Natural killer cell treated with Interleukin-12 subunit alpha and Interleukin-12 subunit beta and Interleukin-15 and Interleukin-18, amount 100 ng/mL, for 72 hours (primary cell): ENCODE measurements at places on chromosomes 12 and 14.
A peak's percentile ranks its signal among the peaks of the same experiment; 100 is the strongest.

GRCh38 chr12:127809275-127809674 lies 457.7 kb upstream of the TMEM132C start:
- no peak for DNase-seq
- no peaks in the 10 kb centered on the region for H3K27me3 ChIP-seq
- H3K36me3 ChIP-seq, result peaks cover 4% of the 10 kb centered on the region
- no peak overlapping the region for H3K27ac ChIP-seq
- no peaks in the 10 kb centered on the region for H3K4me1 ChIP-seq

- no peak overlapping the region for H3K4me3 ChIP-seq
- no peak overlapping the region for H3K27ac ChIP-seq
- DNase-seq, result no peak
- H3K27me3 ChIP-seq, result no peaks in the 10 kb centered on the region
- no peaks in the 10 kb centered on the region for H3K36me3 ChIP-seq
These were observed 330.6 kb upstream of the FBXO33 start for GRCh38 chr14:39762576-39763401.

- no peaks in the 10 kb centered on the region for H3K4me1 ChIP-seq
- no peak overlapping the region for H3K4me3 ChIP-seq
- no peak overlapping the region for H3K27ac ChIP-seq
These were observed 43.4 kb upstream of the ATF1 start for GRCh38 chr12:50720501-50720900.

DNA sequence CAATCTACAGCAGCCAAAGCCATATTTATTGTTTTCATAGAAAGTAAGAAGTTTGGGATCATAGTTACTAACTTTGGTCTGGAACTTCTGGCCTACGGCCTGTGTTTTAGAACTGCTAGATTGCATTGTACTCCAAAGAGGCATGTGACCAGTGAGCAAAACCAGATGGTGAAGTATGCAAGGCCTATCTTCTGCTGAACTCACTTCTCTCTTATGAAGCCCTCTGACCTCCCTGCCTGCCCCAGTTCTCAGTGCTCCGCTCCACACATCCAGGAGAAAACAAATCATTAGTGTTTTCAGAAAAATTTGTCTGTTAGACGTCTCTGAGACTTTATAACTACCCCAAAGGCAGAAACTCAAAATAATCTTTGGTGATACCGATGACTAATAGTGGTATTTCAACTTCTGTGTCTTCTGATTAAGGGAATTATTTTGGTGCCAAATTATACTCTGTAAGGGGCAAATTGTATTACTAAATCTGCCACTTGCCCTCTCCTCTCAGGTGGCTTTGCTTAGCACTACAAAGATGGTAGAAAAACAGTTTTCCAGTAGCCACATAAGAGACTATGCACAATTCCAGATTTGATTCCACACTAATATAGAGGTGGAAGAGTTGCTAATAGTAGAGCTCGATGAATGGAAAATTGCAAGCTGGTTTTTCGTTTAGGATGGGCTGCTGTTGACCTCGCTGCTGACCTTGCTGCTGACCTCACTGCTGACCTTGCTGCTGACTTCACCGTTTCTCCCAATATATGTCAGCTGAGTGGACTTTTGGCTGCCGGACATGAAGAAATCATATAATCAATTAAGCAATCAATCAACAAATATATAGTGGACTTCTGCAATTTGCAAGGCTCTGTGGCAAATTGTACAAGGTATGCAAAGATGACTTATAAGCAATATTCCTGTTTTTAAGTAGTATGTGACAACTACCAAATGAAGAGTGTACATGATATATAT lies 147.5 kb downstream of the KITLG start:
- H3K4me1 ChIP-seq, result no peaks in the 10 kb centered on the region
- H3K36me3 ChIP-seq, result peaks cover 1% of the 10 kb centered on the region
- DNase-seq, result no peak

GRCh38 chr12:16602412-16602811 lies 3.5 kb downstream of the LMO3 start:
- DNase-seq, result no peak
- H3K4me3 ChIP-seq, result no peak overlapping the region
- H3K27me3 ChIP-seq, result peaks cover 16% of the 10 kb centered on the region
- no peaks in the 10 kb centered on the region for H3K4me1 ChIP-seq
- H3K27ac ChIP-seq, result no peak overlapping the region

DNA sequence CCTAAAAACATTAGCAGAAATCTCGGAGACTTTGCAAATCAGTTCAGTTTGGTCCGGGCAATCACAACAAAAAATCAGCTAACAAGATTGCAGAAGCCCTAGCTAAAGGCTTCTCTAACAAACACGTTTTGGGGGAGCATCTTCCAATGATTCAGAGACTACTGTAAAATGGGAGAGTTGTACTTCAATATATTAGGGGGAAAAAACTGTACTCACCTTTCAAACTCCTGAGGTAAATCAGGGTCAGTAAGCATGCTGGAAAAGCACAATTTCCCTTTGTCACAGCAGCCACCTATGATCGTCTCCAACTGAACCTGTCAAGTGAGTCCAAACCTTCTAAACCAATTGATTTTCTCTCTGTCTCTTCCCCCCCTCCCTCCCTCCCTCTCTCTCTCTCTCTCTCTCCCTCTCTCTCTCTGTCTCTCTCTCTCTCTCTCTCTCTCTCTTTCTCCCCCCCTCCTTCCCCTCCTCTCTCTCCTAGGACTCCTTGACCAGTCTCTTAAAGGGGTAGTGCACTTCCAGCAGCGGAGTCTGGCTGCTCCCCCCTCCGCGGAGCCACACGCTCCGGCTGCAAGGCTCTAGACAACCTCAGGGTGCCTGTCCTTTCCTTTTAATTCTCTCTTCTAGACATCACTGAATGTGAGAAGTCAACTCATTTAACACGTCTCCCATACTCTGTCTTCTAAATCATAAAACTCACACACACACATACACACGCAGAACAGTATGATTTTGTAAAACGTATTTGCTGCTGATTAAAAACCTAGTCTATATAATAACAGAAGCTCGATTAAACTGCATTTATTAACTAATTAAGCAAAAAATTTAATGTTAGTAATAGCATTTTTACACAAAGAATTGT lies at the start of gene SOX5:
Gene SOX5 (minus strand): TSS at position 323 of the 862 bp plus-strand sequence. CDS start 69 bp downstream, at position 254.
- no peak within 1 kb of the TSS for H3K4me3 ChIP-seq
- DNase-seq, result no peak
- no peaks in the 10 kb centered on the region for H3K36me3 ChIP-seq
- H3K27me3 ChIP-seq, result no peaks in the 10 kb centered on the region

GRCh38 chr12:127479256-127479655 lies 787.7 kb upstream of the TMEM132C start:
- H3K4me3 ChIP-seq, result no peak overlapping the region
- no peaks in the 10 kb centered on the region for H3K27me3 ChIP-seq
- H3K27ac ChIP-seq, result no peak overlapping the region
- no peak for DNase-seq
- H3K36me3 ChIP-seq, result no peaks in the 10 kb centered on the region
- H3K4me1 ChIP-seq, result no peaks in the 10 kb centered on the region

DNA sequence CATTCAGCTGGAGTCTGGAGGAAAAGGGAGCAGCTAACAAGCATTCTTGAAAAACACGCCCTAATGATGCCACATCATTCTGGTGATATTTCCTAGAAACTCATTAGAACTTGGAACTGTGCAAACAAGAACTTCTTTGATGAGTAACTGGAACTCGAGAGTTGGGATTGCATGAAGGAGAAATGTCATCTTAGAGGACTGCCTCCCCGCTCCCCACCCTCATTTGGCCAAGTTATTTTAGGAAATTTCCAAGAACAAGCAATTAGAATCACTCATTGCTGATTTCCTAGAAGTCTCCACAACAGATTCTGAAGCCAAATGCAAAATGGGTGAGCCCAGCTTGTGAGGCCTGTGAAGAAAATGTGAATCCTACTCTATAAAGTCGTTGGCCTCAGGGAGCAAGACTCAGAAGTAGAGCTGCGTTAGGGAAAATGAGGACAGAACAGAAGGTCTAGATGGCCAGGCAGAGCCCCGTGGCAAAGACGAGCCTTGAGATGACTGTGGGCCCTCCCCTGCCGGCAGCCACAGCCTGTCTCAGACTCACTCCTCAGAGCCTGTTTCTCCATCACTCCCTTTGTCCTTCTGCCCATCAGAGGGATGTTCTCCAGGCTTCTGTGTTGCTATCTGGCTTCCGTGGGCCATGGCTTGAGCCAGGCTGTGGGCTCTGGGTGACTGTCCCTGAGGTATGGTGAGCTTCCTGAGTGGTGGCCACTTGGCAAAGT lies 38.4 kb downstream of the RTL1 start:
- no peak overlapping the region for H3K27ac ChIP-seq
- no peaks in the 10 kb centered on the region for H3K4me1 ChIP-seq
- H3K36me3 ChIP-seq, result no peaks in the 10 kb centered on the region
- DNase-seq, result peak; percentile 31
- H3K27me3 ChIP-seq, result peaks cover 1% of the 10 kb centered on the region

GRCh38 chr14:33509454-33509853 lies 441.4 kb downstream of the EGLN3 start:
- H3K27me3 ChIP-seq, result no peaks in the 10 kb centered on the region
- no peak overlapping the region for H3K4me3 ChIP-seq
- no peak overlapping the region for H3K27ac ChIP-seq
- DNase-seq, result no peak
- no peaks in the 10 kb centered on the region for H3K4me1 ChIP-seq

DNA sequence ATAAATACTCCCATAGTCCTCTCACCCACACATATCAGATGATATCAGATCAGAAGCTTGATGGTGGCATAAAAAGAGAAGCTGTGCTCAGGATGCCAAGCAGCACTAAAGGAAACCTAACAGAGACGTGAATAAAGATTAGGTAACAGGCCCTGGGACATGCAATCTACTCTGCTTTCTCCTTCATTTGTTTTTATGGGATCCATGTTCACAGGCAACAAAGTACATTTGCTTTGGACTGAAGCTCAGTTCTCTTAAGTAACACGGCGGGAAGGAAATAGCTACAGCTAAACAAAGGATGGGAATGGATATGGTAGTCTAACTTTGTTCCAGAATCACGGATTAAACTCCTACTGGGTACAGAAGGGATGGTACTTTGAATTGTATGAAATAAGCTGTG lies 119.5 kb downstream of the TTC7B start:
- DNase-seq, result no peak
- no peaks in the 10 kb centered on the region for H3K4me1 ChIP-seq
- no peak overlapping the region for H3K27ac ChIP-seq
- H3K4me3 ChIP-seq, result no peak overlapping the region
- H3K27me3 ChIP-seq, result peaks cover 6% of the 10 kb centered on the region
- no peaks in the 10 kb centered on the region for H3K36me3 ChIP-seq

GRCh38 chr12:27462151-27462694 lies 15.7 kb downstream of the SMCO2 start:
- peaks cover 34% of the 10 kb centered on the region for H3K27me3 ChIP-seq
- H3K27ac ChIP-seq, result peak overlapping the region; percentile 30
- peak overlapping the region; percentile 54 for H3K4me3 ChIP-seq
- no peaks in the 10 kb centered on the region for H3K36me3 ChIP-seq

DNA sequence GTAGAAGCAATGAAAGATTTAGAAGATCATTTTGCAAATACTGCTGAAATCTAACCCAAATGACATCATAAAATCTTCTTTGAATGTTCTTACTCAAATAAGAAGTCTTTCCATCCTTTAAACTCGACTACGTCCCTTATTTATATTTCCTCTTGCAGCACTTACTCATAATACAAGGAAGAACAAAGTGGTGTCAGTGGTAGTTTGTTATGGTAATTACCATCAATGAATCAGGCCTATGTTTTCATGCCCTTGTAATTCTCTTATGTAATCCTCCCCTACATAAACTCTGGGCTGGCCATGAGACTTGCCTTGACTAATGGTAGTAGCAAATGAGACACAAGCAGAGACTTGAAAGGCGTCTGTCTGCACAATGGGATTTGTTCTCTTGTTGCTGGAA lies 17.0 kb downstream of the EEA1 start:
- H3K36me3 ChIP-seq, result peaks cover 5% of the 10 kb centered on the region
- DNase-seq, result no peak
- no peak overlapping the region for H3K4me3 ChIP-seq
- no peak overlapping the region for H3K27ac ChIP-seq

- H3K4me3 ChIP-seq, result no peak overlapping the region
- no peak for DNase-seq
- H3K27me3 ChIP-seq, result peaks cover 10% of the 10 kb centered on the region
- peaks cover 11% of the 10 kb centered on the region for H3K4me1 ChIP-seq
These were observed 123.2 kb downstream of the GXYLT1 start for GRCh38 chr12:42021469-42021868.

- peaks cover 17% of the 10 kb centered on the region for H3K27me3 ChIP-seq
- no peak for DNase-seq
- H3K36me3 ChIP-seq, result no peaks in the 10 kb centered on the region
- no peak overlapping the region for H3K4me3 ChIP-seq
- H3K27ac ChIP-seq, result no peak overlapping the region
These were observed 37.0 kb upstream of the MED13L start for GRCh38 chr12:116314477-116314876.

DNA sequence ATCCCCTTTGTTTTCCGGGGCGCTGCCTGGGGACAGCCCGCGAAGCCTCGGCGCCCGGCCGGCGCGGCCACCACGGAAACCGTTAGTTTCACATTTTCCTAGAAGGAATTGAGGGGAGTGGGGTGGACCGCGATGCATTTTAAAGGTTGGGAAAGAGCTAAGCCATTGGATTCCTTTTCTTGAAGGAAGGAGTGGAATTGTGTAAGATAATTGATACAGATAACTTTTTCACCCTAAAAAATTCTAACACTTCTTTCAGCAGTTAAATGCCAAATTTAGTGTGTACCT lies 137.1 kb downstream of the MON2 start:
- H3K4me3 ChIP-seq, result peak overlapping the region; percentile 91
- peak; percentile 93 for DNase-seq
- H3K4me1 ChIP-seq, result peaks cover 30% of the 10 kb centered on the region
- H3K27ac ChIP-seq, result peak overlapping the region; percentile 97
- no peaks in the 10 kb centered on the region for H3K36me3 ChIP-seq
- H3K27me3 ChIP-seq, result no peaks in the 10 kb centered on the region

- H3K27me3 ChIP-seq, result no peaks in the 10 kb centered on the region
- no peak overlapping the region for H3K4me3 ChIP-seq
- no peak overlapping the region for H3K27ac ChIP-seq
- peaks cover 6% of the 10 kb centered on the region for H3K4me1 ChIP-seq
These were observed 41.3 kb downstream of the RAB3IP start for GRCh38 chr12:69779928-69780327.

DNA sequence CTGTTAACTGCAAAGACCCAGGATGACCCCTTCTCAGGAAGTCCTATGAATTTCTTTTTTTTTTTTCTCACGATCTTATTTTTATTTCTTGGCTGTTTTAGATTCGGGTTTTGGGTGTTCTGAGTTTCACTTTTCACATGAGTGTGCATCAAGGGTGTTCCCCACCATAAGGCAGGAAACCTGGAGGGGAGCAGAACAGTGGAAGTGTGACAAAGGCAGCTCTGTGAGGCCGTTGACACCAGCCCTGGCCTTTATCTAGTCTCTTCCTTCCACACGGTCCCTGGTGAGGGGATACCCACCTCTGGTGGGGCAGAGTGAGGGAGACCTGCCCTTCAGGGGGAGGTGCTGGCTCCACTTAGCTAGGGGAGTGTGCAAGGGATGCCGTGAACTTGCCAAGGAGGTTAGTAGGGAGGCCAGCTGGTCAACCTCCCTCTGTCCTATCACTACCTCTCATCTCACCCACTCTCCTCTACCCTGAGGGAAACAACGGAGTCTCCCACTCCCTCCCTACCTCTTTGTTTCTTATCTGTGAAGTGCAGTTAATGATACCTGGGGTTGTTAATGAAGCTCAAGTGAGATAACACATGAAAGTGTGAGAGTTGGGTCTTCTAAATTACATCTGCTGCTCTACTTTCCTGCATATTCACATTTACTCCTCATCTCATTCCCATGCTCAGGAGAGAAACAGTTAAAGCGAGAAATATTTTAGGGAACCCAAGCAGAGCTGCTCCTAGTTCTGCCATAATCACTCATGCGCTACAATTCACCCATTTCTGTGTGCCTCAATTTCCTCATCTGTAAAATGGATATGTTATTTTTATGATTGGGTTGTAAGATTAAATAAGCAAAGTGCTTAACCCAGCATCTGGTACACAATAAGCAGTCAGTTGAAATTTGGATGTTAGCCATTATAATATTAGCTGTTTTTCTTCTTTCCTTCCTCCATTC lies 4.4 kb upstream of the GALNT6 start:
- peak; percentile 81 for DNase-seq
- peak overlapping the region; percentile 88 for H3K4me3 ChIP-seq
- peak overlapping the region; percentile 88 for H3K27ac ChIP-seq
- H3K27me3 ChIP-seq, result no peaks in the 10 kb centered on the region
- peaks cover 47% of the 10 kb centered on the region for H3K4me1 ChIP-seq
